Colonic mucosa (tissue), 4 donors: ENCODE measurements at places on chromosomes 16 and 17.

GRCh38 chr17:68511254-68511670 is 968 bp upstream of the PRKAR1A start:
- DNase-seq = peak; percentile 62
- H3K27me3 ChIP-seq = no peaks in the 10 kb centered on the region
- peaks cover 4% of the 10 kb centered on the region for H3K4me1 ChIP-seq
- peak overlapping the region; percentile 96 for H3K27ac ChIP-seq
- H3K36me3 ChIP-seq = no peaks in the 10 kb centered on the region

GRCh38 chr17:15238057-15238456 is 27.1 kb downstream of the PMP22 start:
- no peaks in the 10 kb centered on the region for H3K4me1 ChIP-seq
- no peak overlapping the region for H3K4me3 ChIP-seq

- H3K27me3 ChIP-seq = no peaks in the 10 kb centered on the region
- no peak for DNase-seq
- no peaks in the 10 kb centered on the region for H3K4me1 ChIP-seq
These were observed 341.6 kb upstream of the TBX2 start for GRCh38 chr17:61058066-61058465.

DNA sequence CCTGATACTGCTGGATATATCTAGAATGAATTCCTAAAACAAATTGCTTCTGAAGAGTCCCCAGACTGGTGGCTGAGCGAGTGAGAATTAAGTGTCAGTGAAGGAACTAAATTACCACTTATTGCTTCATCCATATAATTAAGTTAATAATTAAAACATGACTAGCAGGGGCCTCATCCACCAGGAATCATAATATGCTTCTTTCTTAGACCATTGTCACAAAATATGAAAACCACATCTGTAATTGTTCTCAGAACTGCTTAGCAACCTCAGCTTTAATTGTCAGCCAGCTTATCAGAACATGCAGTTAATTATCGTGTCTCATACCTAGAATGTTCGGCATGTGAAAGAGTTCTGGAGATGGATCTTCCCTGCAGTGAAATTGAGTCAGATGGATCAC is 21.2 kb upstream of the PIRT start:
- no peak overlapping the region for H3K27ac ChIP-seq
- H3K36me3 ChIP-seq = no peaks in the 10 kb centered on the region
- H3K4me1 ChIP-seq = no peaks in the 10 kb centered on the region
- H3K27me3 ChIP-seq = no peaks in the 10 kb centered on the region
- DNase-seq = no peak

- no peak for DNase-seq
- H3K4me1 ChIP-seq = peaks cover 8% of the 10 kb centered on the region
- H3K4me3 ChIP-seq = peak overlapping the region; percentile 99
- H3K27ac ChIP-seq = peak overlapping the region; percentile 55
These were observed 401 bp downstream of the ARL16 start for GRCh38 chr17:81683208-81683583.
